A673 (cell line): ENCODE measurements at places on chromosomes 1 and 21. TPM values are rescaled to one million over a fixed set of nuclear protein-coding genes. Genes with fewer than 3 reads are reported as not detected.
A peak's percentile ranks its signal among the peaks of the same experiment; 100 is the strongest.

Gene CCDC190
- total RNA-seq, result 0.39 TPM in 1 of 2 replicates, not detected in the other

Gene PALMD
- total RNA-seq, result not detected in 2 replicates

Gene CIART
- total RNA-seq, result 3.5 and 4.9 TPM in 2 replicates

GRCh38 chr1:207648334-207649209 lies 3.6 kb downstream of the CR1L start:
- no peak overlapping the region for H3K4me3 ChIP-seq
- DNase-seq, result no peak
- H3K27ac ChIP-seq, result no peak overlapping the region
- H3K36me3 ChIP-seq, result no peaks in the 10 kb centered on the region
- peaks cover 39% of the 10 kb centered on the region for H3K27me3 ChIP-seq
- H3K4me1 ChIP-seq, result no peaks in the 10 kb centered on the region

- no peaks in the 10 kb centered on the region for H3K36me3 ChIP-seq
Observed at GRCh38 chr1:24301785-24302175, 17.4 kb upstream of the GRHL3 start.

DNA sequence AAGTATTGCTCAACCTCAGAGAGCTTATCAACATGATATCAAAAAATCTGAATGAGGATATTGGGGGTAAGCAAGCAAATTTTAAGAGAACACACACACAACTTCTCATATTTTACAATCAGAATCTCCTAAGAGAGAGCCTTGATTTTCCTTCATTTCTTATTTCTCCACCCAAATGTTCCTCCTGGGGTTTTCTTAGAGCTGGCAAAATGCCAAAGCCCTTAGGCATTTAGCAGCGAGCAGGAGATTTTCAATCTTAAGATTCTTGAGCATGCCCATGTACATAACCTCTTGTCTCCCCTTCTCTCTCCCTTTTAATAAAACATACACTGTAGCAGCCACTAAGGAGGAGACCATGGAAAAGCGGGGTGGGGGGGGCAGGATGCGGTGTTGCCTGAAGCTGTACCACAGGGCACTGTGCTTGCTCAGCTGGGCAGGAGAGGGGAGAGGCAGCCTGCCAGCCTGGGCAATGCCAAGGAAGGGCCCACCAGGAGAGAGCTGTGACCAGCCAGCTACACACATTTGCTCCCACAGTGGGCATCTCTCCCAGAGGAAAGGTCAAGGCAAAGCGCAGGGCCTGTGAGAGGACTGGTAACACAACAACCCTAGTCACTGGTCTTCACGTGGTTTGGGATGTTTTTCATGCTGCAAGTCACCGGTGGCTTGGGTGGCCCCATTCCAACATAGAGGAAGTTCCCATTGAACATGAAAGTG lies 4.3 kb downstream of the BRINP2 start:
- no peaks in the 10 kb centered on the region for H3K36me3 ChIP-seq
- DNase-seq, result peak; percentile 51
- H3K4me1 ChIP-seq, result peaks cover 4% of the 10 kb centered on the region
- peaks cover 29% of the 10 kb centered on the region for H3K27me3 ChIP-seq
- H3K27ac ChIP-seq, result no peak overlapping the region
- H3K4me3 ChIP-seq, result no peak overlapping the region

DNA sequence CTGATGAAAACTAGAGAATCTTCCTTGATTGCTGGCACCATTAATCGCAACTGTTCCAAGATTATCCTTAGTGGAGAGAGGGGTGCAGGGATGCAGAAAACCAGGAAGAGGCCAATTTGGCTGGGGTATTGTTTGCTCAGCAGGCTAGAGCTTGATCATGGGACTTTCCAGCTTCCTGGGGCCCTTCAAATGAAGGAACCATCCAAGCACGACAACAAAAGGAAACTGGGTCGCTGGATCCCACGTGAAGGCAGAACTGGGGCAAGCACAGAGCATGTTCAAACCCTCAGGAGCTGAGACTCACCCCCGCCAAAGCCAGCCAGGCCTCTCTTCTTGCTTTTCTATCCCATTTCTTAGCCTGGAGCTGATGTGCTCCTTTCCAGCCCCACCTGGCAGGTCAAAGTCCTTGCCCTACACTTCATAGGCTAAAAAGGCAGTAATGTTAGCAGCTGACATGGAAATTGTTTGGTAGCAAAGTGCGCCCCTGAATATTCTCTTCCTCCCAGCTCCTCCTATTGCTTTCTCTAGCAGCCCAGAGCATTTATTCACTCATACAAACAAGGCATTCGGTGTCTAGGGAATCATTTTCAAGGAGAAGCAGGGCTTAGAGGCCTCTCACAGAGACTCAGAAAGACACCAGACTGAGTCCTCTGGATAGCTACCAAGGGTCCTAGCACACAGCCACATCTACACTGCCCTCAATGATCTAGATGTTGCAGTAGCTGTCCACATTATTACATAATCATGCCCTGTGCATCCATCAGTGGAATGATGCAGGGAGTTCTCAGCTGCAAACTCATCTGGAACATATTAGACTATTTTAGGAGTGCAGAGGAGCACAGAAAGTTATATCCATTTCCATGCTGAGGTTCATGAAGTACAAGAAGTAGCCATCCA lies 11.5 kb downstream of the KCNA2 start:
- H3K36me3 ChIP-seq, result peaks cover 35% of the 10 kb centered on the region
- no peak overlapping the region for H3K4me3 ChIP-seq
- no peaks in the 10 kb centered on the region for H3K27me3 ChIP-seq
- no peak overlapping the region for H3K27ac ChIP-seq
- H3K4me1 ChIP-seq, result no peaks in the 10 kb centered on the region
